Peyer's patch (tissue), 4 donors: ENCODE measurements at places on chromosomes 13 and 19. TPM values are rescaled to one million over a fixed set of nuclear protein-coding genes. Genes with fewer than 3 reads are reported as not detected.

Gene CDX2
- total RNA-seq: 122 TPM

Gene ZNF93
- 6.2 TPM for total RNA-seq

Gene ZNF382
- total RNA-seq: 2.1 TPM

Gene FCGBP
- 4,025 TPM for total RNA-seq

DNA sequence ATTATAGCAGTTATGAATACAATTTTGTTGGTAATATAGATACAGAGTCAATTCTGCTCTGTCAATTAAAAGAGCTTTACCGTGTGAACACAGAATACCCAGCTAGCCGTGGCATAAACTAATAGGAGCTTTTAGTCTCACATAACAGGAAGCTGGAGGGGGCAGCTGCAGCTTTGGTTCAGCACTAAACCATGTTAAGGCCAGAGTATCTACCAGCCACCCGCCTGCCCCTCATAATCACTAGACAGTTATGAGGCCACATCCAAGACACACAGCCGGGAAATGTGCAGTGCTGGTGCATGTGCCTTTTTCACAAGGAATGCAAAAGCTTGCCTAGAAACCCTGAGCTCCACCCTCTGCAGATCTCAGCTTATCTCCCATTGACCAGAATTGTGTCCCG lies 62.3 kb downstream of the SGCG start:
- no peak overlapping the region for H3K27ac ChIP-seq
- no peaks in the 10 kb centered on the region for H3K36me3 ChIP-seq
- H3K4me3 ChIP-seq: no peak overlapping the region
- no peak for DNase-seq

DNA sequence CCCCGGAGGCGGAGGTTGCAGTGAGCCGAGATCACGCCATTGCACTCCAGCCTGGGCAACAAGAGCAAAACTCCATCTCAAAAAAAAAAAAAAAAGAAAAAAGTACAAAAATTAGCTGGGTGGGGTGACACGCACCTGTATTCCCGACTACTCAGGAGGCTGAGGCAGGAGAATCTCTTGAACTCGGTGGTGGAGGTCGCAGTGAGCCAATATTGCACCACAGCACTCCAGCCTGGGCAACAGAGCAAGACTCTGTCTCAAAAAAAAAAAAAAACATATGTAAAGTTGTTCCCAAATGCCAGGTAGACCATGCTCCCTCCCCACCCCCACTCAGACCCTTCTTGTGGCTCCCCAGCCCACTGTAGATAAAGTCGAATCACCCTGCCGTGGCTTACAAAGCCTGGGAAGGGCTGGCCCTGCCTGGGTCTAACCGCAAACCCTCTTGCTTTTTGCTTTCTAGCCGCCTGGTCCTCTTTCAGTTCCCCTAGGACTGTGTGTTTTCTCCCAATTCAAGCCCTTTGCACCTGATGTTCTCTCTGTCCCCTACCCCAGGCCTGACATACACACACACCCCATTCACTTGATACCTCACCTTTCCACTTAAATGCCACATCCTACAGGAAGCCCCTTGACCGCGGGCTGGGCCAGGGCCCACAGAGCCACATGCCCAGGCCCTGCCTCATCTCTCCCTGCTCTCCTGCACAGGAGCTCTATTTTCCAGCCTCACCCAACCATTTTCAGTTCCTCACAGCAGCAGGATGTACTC lies 34.4 kb downstream of the MAP4K1 start:
- no peaks in the 10 kb centered on the region for H3K27me3 ChIP-seq
- no peak overlapping the region for H3K27ac ChIP-seq
- no peak overlapping the region for H3K4me3 ChIP-seq
- H3K36me3 ChIP-seq: no peaks in the 10 kb centered on the region
- H3K4me1 ChIP-seq: no peaks in the 10 kb centered on the region
- no peak for DNase-seq

DNA sequence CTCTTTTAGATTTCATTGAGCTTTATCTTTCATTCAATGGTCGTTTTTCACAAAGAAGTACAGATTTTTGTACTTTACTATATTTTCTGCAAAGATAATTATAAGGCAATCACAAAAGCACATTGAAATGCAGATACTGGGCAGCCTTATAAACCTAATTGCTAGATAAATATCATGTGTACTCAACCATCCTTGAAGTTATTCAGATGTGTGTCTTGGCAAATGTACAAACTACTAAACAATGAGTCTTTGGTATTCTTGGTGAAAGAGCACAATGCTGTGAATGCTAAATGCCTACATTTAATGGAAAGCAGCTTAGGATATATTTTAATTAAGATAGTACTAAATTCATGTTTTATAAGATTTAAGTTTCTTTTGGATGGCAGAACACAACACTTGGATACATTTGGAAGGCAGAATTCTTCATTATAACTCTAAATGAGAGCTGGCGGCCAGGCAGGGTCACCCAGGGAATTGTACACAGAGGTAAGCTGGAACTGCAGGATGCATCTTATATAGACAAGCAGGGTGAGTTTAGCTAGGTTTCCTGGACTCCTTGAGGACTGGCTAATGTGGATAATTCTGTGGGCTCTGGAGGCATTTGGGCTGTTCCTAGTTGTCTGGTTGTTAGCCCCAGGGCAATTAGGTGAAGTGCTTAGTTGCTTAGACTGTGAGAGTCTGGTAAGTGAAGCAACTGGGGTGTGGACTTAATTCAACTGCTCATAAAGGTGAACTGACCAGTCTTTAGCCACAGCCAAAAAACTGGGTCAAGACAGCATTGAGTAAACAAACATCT lies 286.6 kb downstream of the PCDH20 start:
- DNase-seq: no peak
- no peaks in the 10 kb centered on the region for H3K27me3 ChIP-seq
- H3K4me1 ChIP-seq: no peaks in the 10 kb centered on the region
- H3K27ac ChIP-seq: no peak overlapping the region
- H3K36me3 ChIP-seq: no peaks in the 10 kb centered on the region

GRCh38 chr19:4016486-4016885 lies 8.9 kb downstream of the PIAS4 start:
- H3K27ac ChIP-seq: no peak overlapping the region
- peaks cover 28% of the 10 kb centered on the region for H3K4me1 ChIP-seq
- no peak overlapping the region for H3K4me3 ChIP-seq
- H3K27me3 ChIP-seq: no peaks in the 10 kb centered on the region
- no peak for DNase-seq

DNA sequence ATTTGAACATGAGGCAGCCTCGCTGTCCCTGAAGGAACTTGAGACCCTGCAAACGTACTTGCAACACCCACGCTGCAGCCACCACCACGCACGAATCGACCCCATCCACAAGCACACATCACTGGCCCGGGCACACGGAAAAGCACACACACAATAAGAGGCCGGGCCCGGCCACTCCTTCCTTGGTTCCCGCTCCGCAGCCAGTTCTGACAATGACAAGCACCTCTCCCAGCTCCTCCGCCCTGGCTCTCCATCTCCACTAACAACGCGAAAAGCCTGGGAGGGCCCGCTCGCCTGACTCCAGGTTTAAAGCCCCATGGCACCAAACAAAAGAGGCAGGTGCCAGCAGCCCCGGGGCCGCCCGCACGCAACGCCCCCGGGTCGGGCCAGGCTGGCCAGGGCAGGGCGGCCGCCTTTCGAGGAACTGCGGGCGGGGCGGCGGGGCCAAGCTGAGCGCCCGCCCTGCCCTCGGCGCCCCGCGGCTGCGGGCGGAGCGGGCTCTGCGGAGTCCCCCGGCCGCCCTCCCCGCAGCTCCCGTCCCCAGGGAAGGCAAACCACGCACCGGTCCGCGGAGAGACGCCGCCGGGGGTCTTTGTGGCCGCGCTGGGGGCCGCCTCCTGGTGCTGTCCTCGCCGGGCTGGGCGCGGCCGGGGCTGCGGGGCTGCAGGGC lies 495 bp downstream of the DCLK1 start:
- H3K36me3 ChIP-seq: no peaks in the 10 kb centered on the region
- H3K27ac ChIP-seq: peak overlapping the region; percentile 43
- H3K4me1 ChIP-seq: no peaks in the 10 kb centered on the region
- H3K4me3 ChIP-seq: peak overlapping the region; percentile 47
- no peak for DNase-seq

- no peak overlapping the region for H3K27ac ChIP-seq
- H3K4me3 ChIP-seq: no peak overlapping the region
- H3K27me3 ChIP-seq: no peaks in the 10 kb centered on the region
- no peaks in the 10 kb centered on the region for H3K36me3 ChIP-seq
- no peak for DNase-seq
Measured at GRCh38 chr13:74077792-74078191, 56.4 kb downstream of the KLF12 start.

GRCh38 chr13:42486711-42487198 lies 87.2 kb upstream of the TNFSF11 start:
- no peak for DNase-seq
- no peaks in the 10 kb centered on the region for H3K27me3 ChIP-seq
- H3K36me3 ChIP-seq: no peaks in the 10 kb centered on the region
- no peak overlapping the region for H3K27ac ChIP-seq
- H3K4me3 ChIP-seq: no peak overlapping the region
